ENCODE measurements at places on chromosomes 4 and X. TPM values are rescaled to one million over a fixed set of nuclear protein-coding genes. Genes with fewer than 3 reads are reported as not detected.

Gene SLC9B1
- total RNA-seq: 0.83 TPM

Gene FNIP2
- 14.9 TPM for total RNA-seq

Gene REPS2
- 0.14 TPM for total RNA-seq

Gene SLC4A4
- 25.9 TPM for total RNA-seq

Gene NWD2
- total RNA-seq: not detected

Gene AVPR2
- total RNA-seq: not detected

Gene ZAR1
- total RNA-seq: not detected

Gene PAGE2B
- 0.28 TPM for total RNA-seq

Gene SLC6A14
- total RNA-seq: under 0.01 TPM

Gene TSPAN6
- 30.0 TPM for total RNA-seq

Gene FREM3
- total RNA-seq: under 0.01 TPM

Gene ABCD1
- 11.2 TPM for total RNA-seq

Gene EDA
- total RNA-seq: 0.14 TPM

Gene ENPEP
- 0.28 TPM for total RNA-seq

Gene ODAPH
- total RNA-seq: not detected

Gene FAM47E
- total RNA-seq: 1.4 TPM

Gene SPIN2B
- total RNA-seq: 8.1 TPM

Gene KLF3
- 12.9 TPM for total RNA-seq

Gene RBMXL3
- total RNA-seq: not detected

Gene ARAF
- total RNA-seq: 10.1 TPM

Gene FOXP3
- total RNA-seq: not detected

Gene GYG2
- total RNA-seq: 11.4 TPM

Gene SCRG1
- 0.85 TPM for total RNA-seq

Gene CPZ
- 14.5 TPM for total RNA-seq

Gene NAA15
- 22.2 TPM for total RNA-seq

Gene PPP2R2C
- total RNA-seq: not detected

Gene FGFR3
- total RNA-seq: 1.6 TPM

Gene SMARCA5
- 32.6 TPM for total RNA-seq

Gene SMR3B
- not detected for total RNA-seq

Gene TRMT2B
- 8.7 TPM for total RNA-seq

Gene IL3RA
- 0.09 TPM for total RNA-seq

Gene ZDHHC15
- total RNA-seq: under 0.01 TPM

Gene BRS3
- total RNA-seq: not detected

Gene CXCL3
- 18.5 TPM for total RNA-seq

Gene FAM9B
- not detected for total RNA-seq

Gene GRIA3
- 2.0 TPM for total RNA-seq

Gene PROM1
- total RNA-seq: not detected

Gene DUSP9
- total RNA-seq: not detected

Gene FGFRL1
- 12.2 TPM for total RNA-seq

Gene LDB2
- total RNA-seq: 44.7 TPM

Gene UGT2B11
- not detected for total RNA-seq

Gene SMAD1
- 12.5 TPM for total RNA-seq

Gene DYNLT3
- total RNA-seq: 47.8 TPM

Gene GPC3
- total RNA-seq: 1.9 TPM

Gene ASB9
- 0.57 TPM for total RNA-seq

Gene MAGEA11
- total RNA-seq: 0.09 TPM

Gene ASB12
- total RNA-seq: not detected

Gene PLP1
- 0.18 TPM for total RNA-seq

Gene TMEM156
- 0.18 TPM for total RNA-seq

Gene PGAM4
- not detected for total RNA-seq

Gene FGF2
- total RNA-seq: 54.5 TPM

Gene MBNL3
- total RNA-seq: 1.8 TPM

Gene PDK3
- 5.8 TPM for total RNA-seq

Gene PNMA5
- not detected for total RNA-seq

Gene CT47B1
- total RNA-seq: not detected

Gene GPAT3
- total RNA-seq: 7.7 TPM

Gene SPACA5B
- total RNA-seq: not detected

Measured in smooth muscle cell of bladder (primary cell).